ENCODE measurements at places on chromosomes 4 and X. TPM values are rescaled to one million over a fixed set of nuclear protein-coding genes. Genes with fewer than 3 reads are reported as not detected.

S100P gene
- total RNA-seq, result 59.8 TPM

CA5B gene
- total RNA-seq, result 8.5 TPM

DNA sequence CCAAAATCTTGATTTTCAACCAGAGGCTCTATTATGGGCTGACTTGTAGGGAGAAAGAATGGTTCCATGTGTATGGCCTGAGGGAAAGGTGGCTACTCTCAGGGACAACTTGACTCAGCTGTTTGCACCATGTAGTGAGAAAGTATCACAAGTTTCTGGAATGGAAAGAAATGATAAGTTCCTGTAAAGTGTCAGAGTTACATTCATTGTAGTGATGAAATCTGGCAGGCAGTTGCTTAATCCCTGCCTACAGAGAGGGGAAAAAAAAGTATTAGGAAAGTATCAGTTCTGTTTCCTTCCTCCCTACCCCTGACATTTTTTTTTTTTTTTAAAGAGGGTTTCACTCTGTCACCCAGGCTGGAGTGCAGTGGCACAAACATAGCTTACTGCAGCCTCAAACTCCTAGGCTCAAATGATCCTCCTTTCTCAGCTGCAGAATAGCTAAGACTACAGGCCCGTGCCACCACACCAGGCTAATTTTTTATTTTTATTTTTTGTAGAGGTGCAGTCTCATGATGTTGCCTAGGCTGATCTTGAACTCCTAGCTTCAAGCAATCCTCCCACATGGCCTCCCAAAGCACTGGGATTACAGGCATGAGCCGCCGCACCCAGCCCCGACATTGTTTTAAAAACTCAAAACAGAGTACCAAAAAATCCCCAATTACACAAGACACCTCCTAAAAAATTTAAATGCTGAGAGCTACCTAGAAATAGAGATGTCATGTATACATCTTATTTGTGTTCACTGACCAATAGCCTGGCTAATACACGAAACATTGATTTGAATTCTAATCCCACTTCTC is 4.8 kb upstream of the FBXL5 start:
- no peak for DNase-seq

GRCh38 chr4:6873792-6874461 is 35.7 kb upstream of the TBC1D14 start:
- DNase-seq, result peak; percentile 64

DNA sequence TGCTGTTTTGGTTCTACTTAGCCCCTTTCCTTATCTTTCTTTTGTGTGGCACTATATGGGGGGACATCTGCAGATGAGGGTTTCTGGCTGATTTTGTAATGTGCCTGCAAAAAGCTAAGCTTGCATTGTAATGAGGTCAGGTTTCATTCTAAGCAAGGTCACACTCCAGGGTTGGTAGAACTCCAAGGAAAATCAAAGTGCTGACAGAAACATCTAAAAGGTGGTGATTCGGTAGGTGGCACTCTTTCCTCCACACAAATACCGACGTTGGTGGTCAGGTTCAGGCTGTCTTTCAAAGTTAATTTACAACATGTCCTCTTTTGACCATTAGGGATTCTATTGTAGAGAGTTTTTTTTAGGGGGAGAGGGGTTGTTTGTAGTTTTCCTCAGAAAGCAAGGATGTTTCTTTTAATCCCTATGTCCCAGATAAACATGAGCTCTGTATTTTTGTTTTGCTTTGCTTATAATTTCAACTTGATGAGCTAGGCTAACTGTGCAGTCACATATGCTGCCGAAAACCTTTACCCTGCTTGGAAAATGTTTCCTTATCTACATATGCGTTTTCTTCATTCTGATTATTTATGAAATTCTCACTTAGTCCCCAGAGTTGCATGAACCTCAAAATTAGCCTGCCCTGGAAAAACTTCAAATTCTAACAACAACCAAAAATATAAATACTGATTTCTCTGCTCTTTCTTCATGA is 434.2 kb downstream of the PPARGC1A start:
- peak; percentile 15 for DNase-seq

- no peak for DNase-seq
Measured at GRCh38 chrX:148914783-148915182, 414.4 kb downstream of the AFF2 start.

DNA sequence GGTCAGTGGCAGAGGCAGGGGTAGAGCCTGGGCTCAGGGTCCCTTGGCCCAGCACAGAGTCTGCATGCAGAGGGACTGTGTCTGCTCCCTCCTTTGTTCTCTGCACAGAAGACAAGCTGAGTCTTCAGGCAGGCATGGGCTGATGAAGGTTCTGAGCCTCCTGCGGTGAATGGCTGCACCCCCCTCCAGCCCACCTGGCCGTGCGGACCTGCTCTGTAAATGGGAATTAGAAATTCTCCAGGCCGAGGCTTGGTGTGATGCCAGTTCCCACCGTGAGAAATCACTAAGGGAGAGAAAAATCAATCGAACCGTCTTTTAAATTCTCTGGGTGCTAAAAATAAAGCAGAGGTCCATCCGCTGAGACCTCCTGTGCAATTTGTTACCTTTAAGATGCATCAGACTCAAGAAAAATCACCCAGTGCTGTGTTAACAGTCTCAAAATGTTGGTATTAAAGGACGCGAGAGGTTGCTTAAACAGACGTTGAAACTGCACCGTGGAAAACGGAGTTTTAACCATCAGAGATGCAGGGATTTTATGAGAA is 96.0 kb downstream of the WFS1 start:
- DNase-seq, result no peak

- DNase-seq, result no peak
Measured at GRCh38 chr4:115275615-115276014, 162.2 kb upstream of the NDST4 start.

GRCh38 chr4:128384091-128384520 is 96.5 kb upstream of the PGRMC2 start:
- no peak for DNase-seq

DNA sequence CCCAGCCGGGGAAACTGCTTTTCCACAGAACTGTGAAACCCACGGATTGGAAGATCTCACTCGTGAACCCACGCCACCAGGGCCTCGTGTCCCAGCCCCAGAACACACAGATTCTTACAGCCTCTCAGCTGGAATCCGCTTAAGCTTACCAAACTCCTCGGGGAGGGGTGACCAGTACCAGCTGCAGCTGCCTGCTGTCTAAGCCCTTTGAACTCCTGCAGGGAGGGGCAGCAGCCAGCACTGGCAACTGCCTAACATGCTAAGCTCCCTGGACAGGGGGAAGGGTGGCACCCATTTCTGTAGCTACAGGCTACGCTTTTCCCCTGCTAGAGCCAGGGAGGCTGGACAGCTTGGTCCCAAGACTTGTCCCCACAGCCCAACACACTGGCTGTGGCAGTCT is 38.4 kb downstream of the TBL1X start:
- DNase-seq, result no peak

FRYL gene
- total RNA-seq, result 29.9 TPM

GRCh38 chr4:108483650-108484049 is 136.7 kb upstream of the RPL34 start:
- no peak for DNase-seq

GRCh38 chrX:130228871-130229270 is 39.8 kb downstream of the ZNF280C start:
- no peak for DNase-seq

GRCh38 chrX:15292861-15293260 is 22.6 kb downstream of the ASB11 start:
- peak; percentile 64 for DNase-seq

GPR119 gene
- not detected for total RNA-seq

- DNase-seq, result no peak
Measured at GRCh38 chr4:39846705-39847104, 131.0 kb downstream of the PDS5A start.

DNA sequence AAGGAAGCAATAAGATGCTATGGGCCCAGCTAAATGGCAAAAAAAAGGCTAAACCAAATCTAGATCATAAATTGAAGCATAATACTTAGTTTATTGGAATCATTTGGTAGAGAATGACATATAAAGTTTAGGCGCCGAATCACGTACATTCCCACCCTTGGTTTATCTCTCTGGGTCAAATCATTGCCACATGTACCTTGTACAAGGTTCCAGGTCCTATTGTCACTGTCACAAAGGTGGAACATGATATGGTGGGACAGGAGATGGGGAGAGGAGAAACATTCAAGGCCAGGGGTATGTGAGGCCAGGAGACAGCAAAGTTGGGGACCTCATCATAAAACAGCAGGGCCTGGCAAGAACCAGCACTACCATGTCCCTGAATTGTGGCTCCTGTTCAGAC is 13.4 kb downstream of the MAML3 start:
- DNase-seq, result no peak

TRMT10A gene
- total RNA-seq, result 20.3 TPM

REELD1 gene
- total RNA-seq, result not detected

FAM53A gene
- total RNA-seq, result 3.1 TPM

- DNase-seq, result no peak
Measured at GRCh38 chr4:15479913-15480185, 10.2 kb downstream of the CC2D2A start.

- DNase-seq, result no peak
Measured at GRCh38 chrX:72130156-72130761, 1.5 kb downstream of the RTL5 start.

GRCh38 chrX:44580466-44580865 is 37.8 kb upstream of the FUNDC1 start:
- peak; percentile 88 for DNase-seq

GRCh38 chrX:20947411-20947912 is 426.8 kb upstream of the CNKSR2 start:
- DNase-seq, result no peak

DNA sequence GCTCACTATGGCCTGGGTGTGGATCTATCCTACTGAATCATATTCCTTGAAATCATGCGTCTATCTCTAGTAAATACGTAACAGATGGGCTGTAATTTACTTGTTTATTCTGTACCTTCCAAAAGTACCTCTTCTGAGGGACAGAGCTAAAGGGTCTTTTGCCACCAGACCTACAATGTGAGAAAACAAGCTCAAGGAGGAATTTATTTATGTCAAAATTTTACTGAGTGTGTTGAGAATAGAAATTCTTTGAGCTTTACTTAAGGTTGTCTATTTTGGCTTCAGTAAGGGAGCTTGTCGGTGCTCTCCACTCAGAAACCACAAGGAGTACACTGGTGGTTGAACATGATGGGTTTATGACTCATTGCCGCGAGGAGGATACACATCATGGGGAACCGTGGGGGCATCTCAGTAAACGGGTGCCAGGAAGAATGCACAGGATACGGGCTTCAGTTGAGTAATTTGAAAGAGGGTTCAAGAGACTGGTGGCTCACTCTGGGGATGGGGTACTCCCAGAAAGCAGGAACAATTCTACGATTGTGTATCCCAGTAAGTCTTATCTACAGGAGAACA is 3.0 kb downstream of the ANK2 start:
- DNase-seq, result peak; percentile 59

GRCh38 chr4:33941854-33942253 is 2302.5 kb downstream of the ARAP2 start:
- DNase-seq, result no peak

LRAT gene
- 0.55 TPM for total RNA-seq

GRCh38 chrX:23883737-23884354 is 23.9 kb downstream of the APOO start:
- peak; percentile 84 for DNase-seq

GRCh38 chr4:117357437-117357836 is 272.1 kb upstream of the TRAM1L1 start:
- no peak for DNase-seq

LANCL3 gene
- total RNA-seq, result 0.26 TPM

GRCh38 chr4:126106658-126107057 is 791.9 kb downstream of the FAT4 start:
- DNase-seq, result no peak

MAGEA1 gene
- total RNA-seq, result 0.07 TPM

- no peak for DNase-seq
Measured at GRCh38 chrX:4622486-4623167, 909.2 kb upstream of the PRKX start.

GRCh38 chr4:73896416-73896815 is 27.2 kb downstream of the CXCL1 start:
- DNase-seq, result no peak

DNA sequence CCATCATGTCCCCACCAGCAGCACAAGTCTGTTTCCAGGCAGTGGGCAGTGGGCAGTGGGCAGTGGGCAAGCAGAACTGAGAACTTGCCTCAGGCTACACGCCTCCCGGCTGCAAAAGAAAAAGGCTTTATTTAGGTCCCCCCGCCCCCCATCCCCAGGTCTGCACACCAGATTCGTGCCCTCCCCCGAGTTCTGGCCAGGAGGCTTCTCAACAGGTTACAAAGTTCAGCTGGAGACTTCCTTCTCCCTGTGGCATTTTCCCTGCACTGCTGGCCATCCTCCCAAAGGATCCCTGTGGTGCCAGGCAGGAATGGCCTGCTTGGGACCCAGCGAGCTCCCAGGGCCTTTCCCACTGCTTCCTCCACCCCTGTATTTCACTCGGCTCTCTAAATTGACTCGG is 97.0 kb upstream of the TRIM2 start:
- DNase-seq, result no peak

ARAP2 gene
- total RNA-seq, result 13.2 TPM

DNA sequence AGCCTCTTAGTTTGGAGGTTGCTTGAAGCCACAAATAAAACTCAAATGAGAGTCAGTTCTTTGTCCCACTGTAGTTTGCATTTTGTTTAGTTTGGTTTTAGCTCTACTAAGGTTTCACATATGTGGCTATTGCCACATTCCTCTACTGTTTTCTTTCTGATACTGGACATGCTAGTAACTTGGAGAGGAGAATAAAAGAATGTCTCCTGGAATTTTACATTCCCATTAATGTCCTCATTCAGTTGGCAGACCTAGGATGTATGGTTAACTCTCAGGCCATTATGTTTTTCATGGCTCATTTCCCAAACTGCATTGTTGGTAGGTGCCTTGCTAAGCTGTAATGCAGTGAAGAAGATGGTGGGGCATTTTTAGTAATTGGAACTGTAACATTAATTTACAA is 29.9 kb downstream of the UPRT start:
- DNase-seq, result no peak

AADAT gene
- total RNA-seq, result 2.7 TPM

DNA sequence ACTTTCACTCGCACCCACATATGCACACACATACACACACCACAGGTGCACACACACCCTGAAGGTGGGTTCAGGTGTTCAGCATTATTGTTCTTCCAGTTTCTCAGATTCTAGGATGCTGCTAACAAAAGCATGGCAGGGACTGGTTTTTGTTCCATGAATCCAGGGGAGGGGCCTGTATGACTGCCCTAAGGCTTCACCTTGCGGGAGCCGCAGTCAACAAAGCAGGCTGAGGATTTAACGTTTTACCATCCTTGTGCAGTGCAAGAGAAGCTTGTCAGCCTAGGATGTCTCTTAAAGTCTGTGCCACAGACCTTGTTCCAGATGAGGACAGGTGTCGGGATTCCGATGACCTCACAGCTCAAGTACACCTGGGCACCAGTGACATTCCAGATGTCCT is 61.8 kb downstream of the POLR2B start:
- DNase-seq, result no peak

GPR50 gene
- total RNA-seq, result not detected

- DNase-seq, result no peak
Measured at GRCh38 chr4:40170588-40170987, 26.2 kb upstream of the RHOH start.

DNA sequence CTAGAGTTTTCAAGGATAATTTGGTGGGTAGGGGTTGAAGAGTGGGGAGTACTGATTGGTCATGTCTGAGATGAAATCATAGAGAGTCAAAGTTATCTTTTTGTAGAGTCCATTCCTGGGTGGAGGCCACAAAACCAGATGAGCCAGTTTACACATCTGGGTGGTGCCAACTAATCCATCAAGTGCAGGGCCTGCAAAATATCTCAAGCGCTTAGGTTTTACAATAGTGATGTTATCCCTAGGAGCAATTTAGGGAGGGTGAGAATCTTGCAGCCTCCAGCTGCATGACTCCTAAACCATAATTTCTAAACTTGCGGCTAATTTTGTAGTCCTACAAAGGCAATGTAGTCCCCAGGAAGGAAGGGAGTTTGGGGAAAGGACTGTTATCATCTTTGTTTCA is 988.3 kb upstream of the LCORL start:
- no peak for DNase-seq

All from PC-3 (cell line).